Dermis microvascular lymphatic vessel endothelial cell (primary cell): ENCODE measurements at places on chromosomes 2 and 18. TPM values are rescaled to one million over a fixed set of nuclear protein-coding genes. Genes with fewer than 3 reads are reported as not detected.

OST4 gene
- total RNA-seq, result 418 and 498 TPM in 2 replicates

GRCh38 chr2:68643874-68644485, 601 bp downstream of the PROKR1 start:
- no peak for DNase-seq

DNA sequence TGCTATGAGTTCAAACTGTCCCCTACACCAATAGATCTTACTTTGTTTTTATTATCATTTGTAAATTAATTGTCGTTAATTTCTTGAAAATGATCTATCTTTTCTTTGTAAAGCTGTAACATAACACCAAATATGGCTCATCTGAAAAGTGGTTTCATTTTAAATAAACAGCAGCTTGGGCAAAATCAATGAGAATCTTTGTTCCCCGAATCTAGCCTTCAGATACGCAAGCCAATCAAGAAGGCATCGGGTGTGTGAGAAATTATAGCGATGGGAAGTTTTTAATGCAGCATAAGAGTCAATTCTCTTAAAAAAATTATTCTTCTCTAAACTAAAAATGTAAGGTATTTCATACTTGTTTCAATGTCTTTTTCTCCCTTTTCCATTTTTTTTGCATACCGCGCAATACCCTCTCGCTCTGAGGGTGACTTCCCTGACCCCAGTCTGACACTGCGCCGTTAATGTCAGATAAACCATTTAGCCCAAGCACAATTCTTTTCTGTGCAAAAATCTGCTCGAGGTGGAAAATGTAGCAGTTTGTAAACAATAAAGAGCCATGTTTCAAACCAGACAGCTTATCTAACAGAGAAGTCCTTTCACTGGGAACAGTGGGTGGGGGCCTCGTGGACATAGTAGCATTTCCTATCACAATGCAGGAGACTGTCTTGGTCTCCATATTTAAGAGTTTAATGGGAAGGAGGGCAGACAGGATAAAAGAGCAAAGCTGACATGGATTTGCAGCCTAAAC, 129.4 kb downstream of the TCF4 start:
- DNase-seq, result no peak

ZNF521 gene
- 66.4 and 151 TPM in 2 replicates for total RNA-seq

ADI1 gene
- 45.3 and 63.5 TPM in 2 replicates for total RNA-seq

GKN1 gene
- not detected in 2 replicates for total RNA-seq
